ENCODE measurements at places on chromosomes 7 and 10.

- no peak for DNase-seq
Measured at GRCh38 chr10:47364366-47364765, 16.2 kb downstream of the RBP3 start.

DNA sequence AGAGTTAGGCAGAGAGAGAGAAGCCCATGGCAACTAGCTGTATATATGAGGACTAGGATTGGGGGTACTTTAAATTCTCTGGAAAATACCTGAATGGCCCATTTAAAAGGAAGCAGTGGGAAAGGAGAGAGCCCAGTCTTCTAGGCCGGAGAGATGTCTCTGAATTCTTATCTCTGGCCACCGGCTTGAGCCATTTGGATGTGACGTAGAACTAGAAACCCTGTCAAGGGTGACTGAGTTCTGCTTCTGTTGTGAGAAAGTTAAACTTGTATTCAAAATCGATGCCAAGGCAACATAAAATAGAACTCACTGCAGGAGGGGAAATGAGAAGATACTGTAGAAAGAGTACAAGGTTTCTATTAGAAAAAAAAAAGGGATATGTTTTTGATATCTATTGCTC, 6.3 kb upstream of the GSTK1 start:
- DNase-seq = no peak

- DNase-seq = peak; percentile 54
Measured at GRCh38 chr7:19491821-19492452, 216.9 kb downstream of the POLR1F start.

DNA sequence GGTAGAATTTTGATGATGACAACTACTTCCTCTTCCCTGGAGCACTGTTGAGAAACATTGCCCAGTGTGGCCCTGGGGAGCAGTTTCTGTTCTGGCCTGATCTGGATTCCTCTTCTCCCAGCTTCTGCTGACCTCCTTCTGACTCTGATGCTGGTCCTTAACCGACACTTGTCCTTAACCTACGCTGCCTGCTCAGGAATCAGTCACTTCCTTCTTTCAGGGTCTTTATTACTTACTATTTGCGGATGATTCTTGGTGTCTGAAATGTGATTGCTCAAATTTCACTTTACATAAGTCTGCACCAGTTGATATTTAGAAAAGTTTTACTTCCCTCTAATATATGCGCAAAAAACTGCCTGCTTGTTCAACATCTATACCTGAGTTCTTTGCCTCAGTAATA, 164.1 kb downstream of the PTEN start:
- no peak for DNase-seq

DNA sequence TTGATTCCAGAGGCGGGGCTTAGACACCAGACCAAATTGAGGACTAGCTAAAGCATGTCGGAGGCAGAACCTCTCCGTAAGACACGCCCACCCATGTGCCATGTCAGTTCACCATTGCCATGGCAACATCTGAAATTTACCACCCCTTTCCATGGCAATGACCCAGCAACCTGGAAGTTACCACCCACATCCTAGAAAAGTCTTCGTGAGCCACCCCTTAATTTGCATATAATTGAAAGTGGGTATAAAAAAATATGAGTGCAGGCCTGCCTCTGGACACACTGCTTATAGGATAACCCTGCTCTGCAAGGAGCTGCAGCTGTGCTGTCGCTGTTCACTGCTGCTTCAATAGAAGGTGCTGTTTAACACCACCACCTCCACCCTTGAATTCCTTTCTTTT, 28.0 kb downstream of the TMEM270 start:
- DNase-seq = no peak

DNA sequence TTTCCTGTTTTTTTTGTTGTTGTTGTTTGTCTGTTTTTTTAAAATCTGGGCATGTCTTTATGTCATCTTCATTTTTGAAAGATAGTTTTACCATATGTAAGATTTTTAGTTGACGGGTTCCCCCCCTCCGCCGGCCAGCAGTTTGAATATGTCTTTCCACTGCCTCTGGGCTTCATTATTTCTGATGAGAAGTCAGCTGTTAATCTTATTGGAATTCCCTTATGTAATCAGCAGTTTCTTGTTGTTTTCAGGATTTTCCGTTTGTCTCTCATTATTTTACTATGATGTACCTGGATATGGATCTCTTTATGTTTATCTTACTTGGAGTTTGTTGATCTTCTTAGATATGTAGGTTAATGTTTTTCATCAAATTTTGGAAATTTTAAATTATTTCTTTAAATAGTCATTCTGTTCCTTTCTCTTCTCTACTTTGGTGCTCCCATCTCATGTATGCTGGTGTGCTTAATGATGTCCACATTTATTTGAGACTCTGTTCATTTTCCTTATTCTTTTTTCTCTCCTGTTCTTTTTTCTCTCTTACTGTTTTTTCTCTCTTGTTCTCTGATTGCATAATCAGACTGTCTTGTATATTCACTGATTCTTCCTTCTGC, 9.7 kb downstream of the EXOC6 start:
- DNase-seq = peak; percentile 13
